ENCODE measurements at places on chromosomes 7 and 10.

DNA sequence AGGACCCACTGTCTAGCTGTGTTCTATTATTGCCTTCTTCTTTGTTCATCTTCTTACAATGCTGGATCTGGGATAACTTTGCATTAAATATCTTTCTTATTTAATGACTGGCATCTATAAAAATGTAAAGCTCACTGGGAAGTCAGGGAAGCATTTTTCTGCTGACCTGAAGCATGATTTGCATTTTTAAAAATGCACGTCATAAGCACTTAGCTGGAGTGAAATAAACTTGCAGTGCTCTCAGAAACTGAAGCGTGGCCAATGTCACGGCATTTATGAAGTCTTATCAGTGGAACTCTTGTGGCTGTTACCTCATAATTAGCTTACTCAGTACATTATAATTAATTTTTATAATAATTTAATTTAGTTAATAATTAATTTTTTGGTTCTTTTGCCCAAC lies 59.1 kb downstream of the FRMD4A start:
- no peak for DNase-seq

DNA sequence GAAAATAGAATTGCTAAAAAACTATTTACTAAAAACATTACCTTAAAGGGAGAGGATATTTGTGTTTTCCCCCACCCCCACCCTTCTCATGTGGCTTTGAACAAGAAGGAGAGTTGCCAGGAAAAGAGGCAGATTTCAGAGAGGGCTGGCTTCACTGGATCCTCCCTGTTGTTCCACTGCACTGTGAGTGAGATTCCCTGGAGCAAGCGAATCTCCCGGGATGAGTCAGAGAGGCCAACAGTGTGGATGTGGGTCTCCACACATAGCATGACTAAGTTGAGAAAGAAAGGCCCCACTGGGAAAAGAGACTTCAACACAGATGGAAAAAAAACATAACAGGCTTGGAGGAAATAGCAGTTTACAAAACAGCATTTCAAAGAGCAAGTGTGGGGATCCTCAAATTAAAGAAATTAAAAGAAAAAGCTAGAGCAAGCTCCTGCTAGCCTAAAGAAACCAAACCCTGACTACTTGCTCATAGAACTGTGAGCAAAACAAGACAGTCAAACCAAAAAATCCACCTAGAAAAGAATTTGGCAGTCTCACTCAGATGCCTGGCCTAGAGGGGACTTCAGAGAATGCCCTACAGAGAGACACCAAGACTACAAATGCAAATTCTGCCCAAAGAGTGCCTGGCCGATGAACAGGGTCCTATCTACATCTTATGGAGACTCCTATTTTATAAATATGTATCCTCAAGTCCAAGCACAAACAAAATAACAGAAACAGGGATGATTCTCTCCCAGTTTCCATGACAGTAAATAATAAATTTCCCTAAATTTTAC lies 3.4 kb downstream of the CAV1 start:
- DNase-seq: no peak

GRCh38 chr10:125684581-125684980 lies 1.6 kb upstream of the TEX36 start:
- DNase-seq: no peak

DNA sequence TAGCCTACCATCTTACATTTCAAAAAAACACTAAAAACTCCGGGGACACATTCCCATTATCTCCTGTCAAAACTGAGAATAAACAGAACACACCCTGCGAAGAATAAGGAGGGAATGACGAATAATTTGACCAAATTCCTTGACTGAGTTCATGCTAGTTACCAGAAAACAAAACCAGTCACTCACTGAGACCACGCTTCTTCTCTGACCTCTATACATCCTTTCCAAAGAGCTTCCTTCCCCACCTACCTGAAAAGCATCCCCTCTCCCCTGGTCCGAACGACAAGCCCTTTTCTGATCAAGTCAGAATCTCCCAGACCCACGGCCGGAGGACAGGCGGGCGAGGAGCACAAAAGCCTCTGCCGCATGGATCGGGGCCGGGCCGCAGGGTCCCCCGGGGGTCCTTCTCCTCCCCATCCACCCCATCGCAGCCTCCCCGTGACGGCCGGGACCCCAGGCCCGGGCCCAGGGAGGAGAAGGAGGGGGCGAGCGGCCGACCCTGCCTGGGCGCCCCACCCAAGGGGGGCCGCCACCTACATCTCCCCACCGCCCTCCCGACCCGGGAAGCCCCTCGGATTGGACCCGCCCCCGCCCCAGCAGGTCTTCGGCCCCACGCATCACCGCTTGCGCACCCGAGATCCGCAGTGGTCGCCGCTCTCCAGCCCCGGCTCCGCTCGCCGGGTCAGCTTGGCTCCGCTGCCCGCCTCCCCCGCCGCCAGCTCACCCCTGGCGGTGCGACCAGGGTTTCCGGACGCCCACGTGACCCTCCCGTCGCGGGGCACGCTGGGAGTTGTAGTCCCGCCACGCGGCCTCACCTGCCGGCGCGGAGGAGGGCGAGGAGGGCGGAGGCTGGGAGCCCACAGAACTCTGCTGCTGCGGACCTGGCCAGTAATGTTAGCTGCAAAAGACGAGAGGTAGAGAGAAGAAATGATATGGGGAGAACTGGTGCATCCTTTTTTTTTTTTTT lies at the start of gene SLC37A3:
Gene SLC37A3 (minus strand): TSS at position 747 of the 967 bp plus-strand sequence. CDS start 16,004 bp downstream, outside the sequence.
- peak; percentile 83 for DNase-seq

GRCh38 chr10:3077940-3078630 lies 10.7 kb downstream of the PFKP start:
- no peak for DNase-seq

Measured in activated T-helper 9 cell treated with anti-CD3 and anti-CD28 coated beads, Interleukin-2, amount 50 U/mL, for 16 hours (primary cell).